NCI-H2227 treated with DMSO at 0.1 percent for 48 hours (cell line): ENCODE measurements at places on chromosomes 3 and 15.
A peak's percentile ranks its signal among the peaks of the same experiment; 100 is the strongest.

- no peak for DNase-seq
Observed at GRCh38 chr3:78098367-78098766, 1058.5 kb downstream of the ROBO2 start.

DNA sequence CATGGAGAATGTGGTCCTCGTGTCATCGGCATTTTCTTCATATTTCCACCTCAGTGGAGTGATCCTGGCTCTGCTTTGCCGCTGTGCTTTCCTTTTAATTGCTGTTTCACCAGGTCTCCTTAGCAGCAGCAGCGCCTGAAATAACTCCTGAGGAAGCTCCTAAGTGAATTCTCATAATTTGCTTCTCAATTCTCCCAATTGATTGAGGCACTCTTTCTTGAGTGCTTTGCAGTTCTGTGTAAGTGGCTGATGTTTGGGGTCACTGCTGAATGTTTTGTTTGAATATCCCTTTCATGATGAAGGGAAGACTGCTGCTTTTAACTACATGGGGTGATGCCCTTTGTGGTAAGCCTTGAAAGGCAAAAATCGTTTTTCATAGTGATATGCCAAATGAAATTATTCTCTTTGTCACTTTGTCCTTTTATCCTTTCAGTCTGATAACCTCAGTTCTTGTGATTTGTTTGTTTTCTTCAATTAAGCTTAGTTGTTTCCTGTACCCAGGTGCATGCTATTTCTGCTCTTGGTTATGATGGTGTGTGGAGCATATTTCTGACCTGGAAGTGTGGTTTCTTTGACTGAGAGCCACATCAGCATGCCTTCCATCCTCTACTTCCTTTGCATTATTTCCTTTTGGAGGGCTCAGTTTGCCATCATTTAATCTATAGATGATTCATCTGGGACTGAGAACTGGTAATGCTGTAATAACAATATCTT lies 36.7 kb downstream of the HMG20A start:
- peak; percentile 81 for DNase-seq

- DNase-seq, result peak; percentile 57
Observed at GRCh38 chr3:141011232-141011996, 39.7 kb upstream of the SPSB4 start.

DNA sequence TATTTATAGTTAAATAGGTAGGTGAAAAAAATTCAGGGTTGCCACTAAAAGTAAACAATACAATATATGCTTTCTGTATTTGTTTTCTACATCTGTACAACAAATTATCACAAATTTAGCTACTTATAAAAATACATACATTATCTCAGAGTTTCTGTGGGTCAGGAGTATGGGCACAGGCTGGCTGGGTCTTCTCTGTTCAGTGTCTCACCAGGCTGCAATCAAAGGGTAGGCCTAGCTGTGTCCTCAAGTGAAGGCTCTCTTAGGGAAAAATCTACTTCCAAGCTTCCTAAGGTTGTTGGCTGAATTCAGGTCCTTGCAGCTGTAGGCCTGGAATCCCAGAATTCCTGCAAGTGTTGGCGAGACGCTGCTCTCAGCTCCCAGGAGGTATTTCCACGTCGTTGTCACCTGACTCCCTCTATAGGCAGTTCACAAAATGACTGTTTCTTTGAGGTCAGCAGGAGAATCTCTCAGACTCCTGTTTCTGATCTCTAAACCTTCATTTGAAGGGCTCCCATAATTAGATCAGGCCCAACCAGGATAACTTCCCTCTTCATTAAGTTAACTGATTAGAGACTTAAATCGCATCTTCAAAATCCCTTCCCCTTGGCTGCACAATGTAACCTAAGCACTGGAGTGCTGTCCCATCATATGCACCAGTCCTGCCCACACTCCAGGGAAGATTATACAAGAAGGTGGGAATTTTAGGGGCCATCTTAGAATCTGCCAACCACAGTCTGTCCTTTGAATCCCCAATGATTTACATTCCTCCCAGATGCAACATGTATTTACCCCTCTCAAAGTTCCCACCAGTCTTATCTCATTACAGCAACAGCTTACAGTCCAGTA lies 296.6 kb downstream of the SUCLG2 start:
- DNase-seq, result no peak

- DNase-seq, result no peak
Observed at GRCh38 chr15:78020007-78020406, 57.5 kb downstream of the TBC1D2B start.

- no peak for DNase-seq
Observed at GRCh38 chr15:73802431-73803041, 49.4 kb upstream of the INSYN1 start.

GRCh38 chr15:74438721-74439316 lies 5.1 kb upstream of the SEMA7A start:
- DNase-seq, result peak; percentile 26

DNA sequence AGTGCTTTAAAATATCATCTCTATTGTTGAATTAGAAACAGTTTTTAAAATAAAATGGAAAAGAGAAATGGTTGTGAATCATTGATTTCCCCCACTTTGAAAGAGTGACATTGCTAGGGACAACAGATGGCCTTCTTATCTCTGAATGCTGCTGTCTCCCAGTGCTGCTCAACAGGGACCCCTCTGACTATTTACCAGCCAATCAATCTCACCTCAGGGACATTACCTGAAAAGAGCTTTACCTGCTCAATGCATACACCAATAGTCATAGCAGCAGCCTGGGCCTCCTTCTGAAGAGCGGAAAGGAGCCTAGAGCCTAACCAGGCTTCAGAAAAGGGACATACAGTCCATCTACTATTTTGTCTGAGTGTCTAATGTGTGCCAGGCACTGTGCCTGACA lies 162.8 kb downstream of the CGGBP1 start:
- DNase-seq, result no peak

- DNase-seq, result no peak
Observed at GRCh38 chr3:66748175-66748876, 247.5 kb upstream of the LRIG1 start.
